Skeletal muscle cell (primary cell): ENCODE measurements at places on chromosomes 5 and 9.
A peak's percentile ranks its signal among the peaks of the same experiment; 100 is the strongest.

GRCh38 chr5:74536658-74537057 is 103.9 kb downstream of the ENC1 start:
- DNase-seq = no peak

DNA sequence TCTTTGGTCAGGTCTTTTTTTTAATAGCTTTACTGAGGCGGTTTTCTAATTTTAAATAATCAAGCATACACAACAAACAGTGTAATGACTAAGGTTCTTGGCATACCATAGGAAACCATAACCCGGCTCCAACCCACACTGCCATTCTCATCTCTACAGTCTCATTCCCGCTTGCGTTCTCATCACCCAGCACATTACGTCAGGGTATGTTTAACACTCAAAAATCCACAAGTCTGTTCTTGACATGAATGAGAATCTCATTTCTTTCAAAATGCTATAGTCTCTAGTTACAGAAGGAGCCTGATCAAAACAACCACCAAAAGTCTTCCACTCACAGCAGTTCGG is 505 bp downstream of the C5orf34 start:
- DNase-seq = peak; percentile 50

- DNase-seq = no peak
Measured at GRCh38 chr9:13078164-13078563, 201.3 kb downstream of the MPDZ start.

DNA sequence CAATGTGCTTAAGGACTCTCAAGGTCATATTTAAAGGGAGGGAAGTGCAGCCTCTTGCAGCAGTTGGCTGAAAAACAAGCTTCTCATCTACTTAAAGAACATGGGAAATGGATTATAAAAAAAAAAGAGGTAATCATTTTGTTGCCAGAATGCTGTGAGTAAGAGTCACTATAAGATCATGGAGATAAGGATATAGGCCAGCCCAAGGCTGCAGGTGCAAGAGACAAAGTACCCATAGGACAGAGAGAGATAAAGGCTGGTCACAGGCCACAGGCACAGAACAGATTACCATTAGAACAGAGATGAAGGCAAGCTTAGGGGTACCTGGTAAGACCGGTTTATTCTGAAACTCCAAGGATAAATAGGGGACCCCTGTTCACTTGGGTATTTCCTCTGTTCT is 70.5 kb downstream of the CDKN2A start:
- DNase-seq = no peak

GRCh38 chr9:27638716-27639115 is 65.4 kb upstream of the C9orf72 start:
- DNase-seq = no peak

DNA sequence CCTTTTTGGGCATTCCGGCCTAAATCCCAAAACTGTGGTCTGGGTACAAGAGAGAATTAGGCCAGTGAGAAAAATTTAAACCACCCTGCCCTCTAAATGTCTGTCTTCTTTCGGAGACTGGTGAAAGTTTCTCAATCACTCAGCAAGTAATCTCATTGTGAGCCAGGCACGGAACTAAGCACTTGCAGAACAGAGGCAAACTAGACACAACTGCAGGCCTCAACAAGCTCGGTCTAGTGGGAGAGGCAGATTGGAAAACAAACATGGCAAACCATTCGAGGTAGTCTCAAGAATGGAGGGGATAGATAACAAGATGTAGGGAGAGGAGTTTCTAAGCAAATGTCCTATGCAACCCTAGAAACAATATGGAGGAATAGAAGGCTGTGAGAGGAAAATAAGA is 8.9 kb upstream of the C5orf58 start:
- DNase-seq = no peak

DNA sequence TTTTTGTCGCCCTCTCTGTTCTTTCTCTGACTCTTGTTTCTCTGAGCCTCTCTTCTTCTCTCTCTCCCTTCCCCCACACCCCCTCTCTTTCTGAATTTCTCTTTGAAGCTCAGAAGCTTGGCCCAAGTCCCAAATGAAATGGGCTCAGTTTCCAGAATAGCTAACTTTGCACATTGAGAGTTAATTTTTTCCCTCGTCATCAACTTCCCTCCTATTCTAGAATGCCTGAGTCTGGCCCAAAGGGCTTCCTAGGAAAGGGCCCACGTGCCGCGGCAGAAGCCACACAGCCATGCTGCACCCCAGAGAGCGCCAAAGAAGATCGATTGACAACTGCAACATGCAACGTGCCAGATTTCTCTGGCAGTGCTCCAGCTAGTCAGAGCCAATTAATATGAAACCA is 588.8 kb upstream of the KLF4 start:
- DNase-seq = no peak

DNA sequence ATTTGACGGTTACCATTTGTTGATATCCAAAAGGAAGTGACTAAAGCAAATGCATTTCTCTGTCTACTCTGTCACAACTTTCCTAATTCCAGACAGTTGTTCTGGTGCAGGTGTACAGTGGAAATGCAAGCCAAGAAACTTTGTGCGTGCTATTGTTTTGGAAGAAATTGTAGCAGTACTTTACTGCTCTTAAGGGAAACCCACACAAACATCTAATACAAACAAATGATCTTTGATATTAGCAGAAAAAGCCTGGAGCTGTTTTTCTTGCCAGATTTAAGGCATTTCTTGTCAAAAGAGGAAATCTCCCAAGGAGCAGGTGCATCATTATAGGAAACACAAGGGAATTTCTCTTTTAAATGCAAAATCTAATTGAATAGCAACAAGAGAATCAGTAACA is 2.0 kb downstream of the SNCAIP start:
- DNase-seq = no peak

GRCh38 chr9:19049917-19050636 is 850 bp downstream of the RRAGA start:
- DNase-seq = no peak

- DNase-seq = no peak
Measured at GRCh38 chr5:442335-443238, at the start of gene EXOC3. Gene EXOC3 (plus strand): TSS chr5:443176. CDS start chr5:446206, 3,030 bp downstream.

GRCh38 chr9:136137321-136138265 is 18.9 kb upstream of the TMEM250 start:
- DNase-seq = no peak

DNA sequence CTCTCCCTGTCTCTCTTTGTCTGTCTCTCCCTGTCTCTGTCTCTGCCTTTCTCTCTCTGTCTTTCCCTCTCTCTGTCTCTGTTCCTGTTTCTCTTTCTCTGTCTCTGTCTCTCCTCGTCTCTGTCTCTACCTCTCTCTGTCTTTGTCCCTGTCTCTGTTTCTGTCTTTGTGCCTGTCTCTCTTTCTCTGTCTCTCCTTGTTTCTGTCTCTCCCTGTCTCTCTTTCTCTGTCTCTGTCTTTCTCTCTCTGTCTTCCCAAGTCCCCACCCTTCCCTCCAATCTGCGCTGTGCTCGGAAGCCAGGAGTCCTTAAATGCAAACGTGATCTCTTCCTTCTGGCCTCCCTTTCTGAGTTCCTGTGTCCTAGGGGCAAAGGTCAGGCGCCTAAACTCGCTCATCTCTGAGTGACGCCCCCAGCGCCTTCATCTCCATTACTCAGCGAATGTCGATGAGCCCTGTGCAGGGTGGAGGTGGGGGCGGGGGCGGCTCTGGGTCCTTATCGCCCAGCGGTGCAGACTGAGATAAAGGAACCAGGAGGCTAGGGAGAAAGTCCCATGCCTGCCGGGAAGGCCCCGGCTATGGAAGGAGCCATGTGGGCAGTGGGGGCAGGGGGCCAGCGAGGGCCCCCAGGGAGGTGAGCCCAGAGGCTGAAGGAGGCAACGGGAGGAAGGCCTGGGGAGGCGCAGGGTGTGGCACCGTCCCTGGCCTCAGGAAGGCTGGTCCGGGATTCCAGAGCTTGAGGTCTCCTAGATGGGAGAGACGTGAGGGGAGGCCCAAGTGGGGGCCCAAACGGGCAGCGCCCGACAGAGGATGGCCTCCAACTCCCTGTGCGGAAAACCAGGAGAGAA is 1.5 kb upstream of the SLC6A19 start:
- no peak for DNase-seq

GRCh38 chr9:81174023-81174422 is 515.3 kb downstream of the TLE1 start:
- no peak for DNase-seq

DNA sequence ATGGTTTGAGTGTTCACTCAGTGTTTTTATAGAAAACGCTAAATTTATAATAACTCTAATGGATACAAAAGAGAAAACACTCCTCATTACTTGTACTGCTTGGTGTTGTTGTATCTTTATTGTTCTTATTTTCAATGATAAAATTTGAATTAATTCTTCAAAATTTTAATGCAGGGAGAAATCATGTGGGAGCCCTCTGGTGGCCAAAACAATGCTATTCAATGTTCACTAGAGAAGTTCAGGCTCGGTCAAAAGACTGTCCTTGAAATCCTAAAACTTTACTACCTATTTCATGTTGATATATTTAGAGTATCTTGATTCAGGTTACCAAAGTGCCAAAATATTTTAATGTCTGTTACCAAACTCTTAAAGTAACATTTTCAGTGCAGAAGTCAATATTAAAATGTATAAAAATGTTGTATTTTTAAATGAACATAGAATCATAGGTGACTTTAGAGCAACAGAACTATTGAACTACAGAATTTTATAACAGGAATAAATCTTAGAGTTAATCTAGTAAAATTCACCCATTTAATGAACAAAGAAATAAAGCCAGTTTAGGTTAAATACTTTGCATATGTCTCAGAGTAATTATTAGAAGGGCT is 1259.8 kb downstream of the PTPRD start:
- no peak for DNase-seq

- DNase-seq = no peak
Measured at GRCh38 chr5:135851915-135852845, 17.7 kb downstream of the SLC25A48 start.

DNA sequence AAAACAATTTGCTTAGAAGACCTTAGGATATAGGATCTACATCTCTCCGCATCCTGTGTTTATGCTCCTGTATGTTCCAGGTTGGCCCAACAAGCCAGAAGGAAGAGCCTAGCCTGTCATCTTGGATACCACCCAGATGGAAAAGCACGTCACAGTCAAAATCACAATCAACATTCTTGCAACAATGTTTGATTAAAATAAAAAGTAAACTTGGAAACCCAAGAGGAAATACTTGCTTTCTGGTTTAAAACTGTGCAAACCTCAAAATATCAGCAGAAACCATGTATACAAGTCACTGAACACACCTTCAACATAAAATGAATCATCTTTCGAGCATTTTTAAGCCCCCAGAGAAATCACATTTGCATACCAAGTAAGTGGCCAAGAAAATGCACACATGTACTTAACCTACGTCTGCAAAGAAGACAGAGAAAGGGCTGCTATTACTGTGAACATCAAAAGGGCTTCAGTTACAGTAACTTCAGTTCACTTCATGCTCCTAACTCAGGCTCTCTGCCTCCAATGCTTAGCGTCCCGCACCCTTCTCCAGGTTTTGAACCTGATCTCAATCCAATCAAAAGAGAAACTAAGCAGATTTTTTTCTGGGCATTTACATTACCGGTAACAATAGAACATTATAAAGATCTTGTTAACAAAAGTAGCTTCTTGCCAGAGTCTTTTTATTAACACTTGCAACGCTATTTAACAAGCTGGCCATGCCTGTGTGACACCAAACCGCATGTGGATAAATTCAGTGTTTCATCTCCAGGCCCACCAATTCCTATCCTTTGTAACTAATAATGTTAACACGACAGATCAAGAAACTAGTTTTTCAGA is 1.3 kb downstream of the ENC1 start:
- no peak for DNase-seq

DNA sequence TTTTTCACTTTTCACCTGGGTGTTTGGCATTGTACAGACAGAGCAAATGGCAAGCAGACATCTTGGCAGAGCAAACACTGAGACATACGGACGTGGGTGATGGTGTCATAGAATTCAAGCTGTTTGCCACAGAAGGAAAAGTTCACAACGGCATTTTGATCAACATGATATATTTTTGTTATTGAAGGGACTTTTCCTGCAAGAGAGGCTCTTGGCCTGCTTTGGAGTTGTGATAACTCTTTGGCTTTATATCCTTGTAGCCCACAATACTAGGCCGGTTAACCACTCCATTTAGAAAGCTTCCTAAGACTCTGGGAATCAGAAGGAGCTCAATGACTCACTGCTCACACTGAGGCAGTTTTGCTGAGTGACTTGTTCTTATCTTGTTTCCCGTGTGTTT is 1038.3 kb downstream of the TLE1 start:
- peak; percentile 14 for DNase-seq

DNA sequence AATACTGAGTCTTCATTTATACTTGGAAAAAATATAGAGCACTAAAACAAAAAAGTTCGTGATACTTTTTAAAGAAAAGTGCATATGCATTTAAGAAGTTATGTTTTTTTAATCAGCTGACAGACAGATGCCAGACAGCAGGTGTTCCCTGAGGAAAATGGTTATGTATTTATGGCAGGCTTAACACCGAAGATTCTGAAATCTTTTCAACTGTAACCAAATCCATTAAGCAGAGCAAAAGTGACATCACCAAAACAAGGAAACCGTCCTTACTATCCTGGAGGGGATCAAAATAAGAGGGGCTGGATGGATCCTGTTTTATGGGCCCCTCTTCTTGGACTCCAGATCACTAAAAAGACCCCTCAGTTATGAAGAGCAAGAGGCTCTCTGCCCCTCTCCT is 404.9 kb upstream of the ADAMTS16 start:
- DNase-seq = no peak

- no peak for DNase-seq
Measured at GRCh38 chr5:135188233-135188914, 154.3 kb upstream of the PITX1 start.

DNA sequence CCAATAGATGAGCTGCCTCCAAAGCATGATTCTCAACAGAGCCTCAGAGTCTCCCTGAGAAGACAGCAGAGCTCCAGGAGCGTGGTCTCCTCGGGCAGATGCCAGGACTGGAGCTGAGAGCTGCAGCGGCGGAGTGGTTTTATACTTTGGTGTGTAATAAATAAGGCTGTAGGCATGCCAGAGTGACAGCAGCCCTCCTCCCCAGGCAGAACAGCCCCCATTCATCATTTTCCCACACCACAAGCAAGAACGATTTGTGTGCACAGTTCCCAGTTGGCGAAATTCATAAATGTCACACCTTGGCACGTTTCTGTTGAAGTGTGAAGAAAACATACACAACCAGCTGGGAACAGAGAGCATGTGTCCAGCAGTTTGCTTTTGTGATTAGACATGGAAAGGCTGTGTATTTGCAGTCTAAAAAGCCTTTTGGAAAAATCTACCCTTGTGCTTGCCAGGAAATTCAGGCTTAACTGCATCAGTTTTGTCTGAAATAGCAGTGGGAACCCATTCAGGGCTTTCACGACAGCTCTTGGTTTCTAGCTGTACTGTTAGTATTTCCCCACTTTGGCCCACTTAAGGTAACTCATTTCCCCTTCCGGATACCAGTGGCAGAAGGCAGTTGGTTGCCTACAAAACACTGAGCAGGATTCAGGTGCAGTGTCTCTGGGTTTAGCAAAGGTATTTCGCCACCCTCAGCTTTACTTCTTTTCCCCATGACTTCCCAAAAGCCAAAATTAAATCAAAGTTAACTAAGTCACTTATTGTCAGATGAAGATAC is at the start of gene C1QTNF3:
Gene C1QTNF3, minus strand, starts transcription at position 115 of the 778 bp plus-strand sequence. Its CDS starts 88 bp downstream, at position 27.
- DNase-seq = no peak
